ENCODE measurements at places on chromosomes 7 and 10.
A peak's percentile ranks its signal among the peaks of the same experiment; 100 is the strongest.

DNA sequence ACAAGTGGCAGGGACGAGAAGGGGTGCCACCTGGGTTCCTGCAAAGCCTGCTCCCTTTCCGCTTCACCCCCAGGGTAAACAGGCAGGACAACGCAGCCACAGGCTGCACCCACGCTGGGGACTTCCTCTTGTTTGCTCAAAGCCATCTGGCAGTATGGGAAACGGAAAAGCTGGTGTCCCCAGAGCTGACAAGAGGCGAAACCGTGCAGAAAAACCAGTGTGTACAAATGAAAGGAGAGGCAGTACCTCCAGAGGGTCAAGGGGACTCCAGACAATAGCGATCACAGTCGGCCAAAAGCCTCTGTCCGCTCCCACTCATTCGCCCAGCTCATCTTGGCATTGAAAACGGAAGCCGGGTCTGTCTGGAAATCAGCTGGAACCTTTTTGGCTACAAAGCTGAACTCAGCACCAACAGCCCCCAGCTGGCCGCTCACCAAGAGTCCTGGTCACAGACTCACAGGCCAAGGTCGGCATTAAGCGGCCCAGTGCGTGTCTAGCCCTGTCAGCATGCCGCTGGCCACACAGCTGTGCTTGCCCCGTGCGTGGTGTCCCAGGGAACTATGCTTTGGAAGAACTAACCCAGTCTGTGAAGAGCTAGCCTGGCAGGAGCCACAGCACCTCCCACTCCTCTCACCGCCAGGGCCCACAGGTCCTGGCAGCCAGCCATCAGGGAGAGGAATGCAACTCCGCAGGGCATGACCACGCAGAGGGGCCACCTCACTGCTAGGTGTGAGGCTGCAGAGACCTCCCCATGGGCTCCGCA is 10.4 kb downstream of the TNS3 start:
- DNase-seq, result peak; percentile 55

DNA sequence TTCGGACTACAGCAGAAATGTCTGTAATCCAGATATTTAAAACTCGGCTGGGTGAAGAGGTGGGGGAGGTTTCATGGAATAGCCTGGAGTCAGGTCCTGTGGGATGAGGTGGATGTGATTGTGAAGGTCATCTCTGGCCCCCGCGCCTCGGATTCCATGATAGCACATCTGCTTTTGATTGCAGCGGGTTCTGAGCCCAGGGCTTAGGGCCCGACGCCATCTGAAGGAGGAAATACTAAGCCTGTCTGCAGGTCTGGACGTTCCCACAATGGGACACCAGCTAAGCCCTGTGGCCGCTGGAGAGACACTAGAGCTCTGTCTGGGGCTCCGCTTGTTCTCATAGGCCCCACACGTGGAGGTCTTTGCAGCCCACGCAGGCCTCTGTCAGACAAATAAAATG is 328.7 kb downstream of the CXCL12 start:
- DNase-seq, result no peak

- DNase-seq, result no peak
These were observed 375.9 kb downstream of the NEBL start for GRCh38 chr10:20521186-20521585.

GRCh38 chr7:102042016-102042656 is 224.7 kb downstream of the CUX1 start:
- DNase-seq, result no peak

DNA sequence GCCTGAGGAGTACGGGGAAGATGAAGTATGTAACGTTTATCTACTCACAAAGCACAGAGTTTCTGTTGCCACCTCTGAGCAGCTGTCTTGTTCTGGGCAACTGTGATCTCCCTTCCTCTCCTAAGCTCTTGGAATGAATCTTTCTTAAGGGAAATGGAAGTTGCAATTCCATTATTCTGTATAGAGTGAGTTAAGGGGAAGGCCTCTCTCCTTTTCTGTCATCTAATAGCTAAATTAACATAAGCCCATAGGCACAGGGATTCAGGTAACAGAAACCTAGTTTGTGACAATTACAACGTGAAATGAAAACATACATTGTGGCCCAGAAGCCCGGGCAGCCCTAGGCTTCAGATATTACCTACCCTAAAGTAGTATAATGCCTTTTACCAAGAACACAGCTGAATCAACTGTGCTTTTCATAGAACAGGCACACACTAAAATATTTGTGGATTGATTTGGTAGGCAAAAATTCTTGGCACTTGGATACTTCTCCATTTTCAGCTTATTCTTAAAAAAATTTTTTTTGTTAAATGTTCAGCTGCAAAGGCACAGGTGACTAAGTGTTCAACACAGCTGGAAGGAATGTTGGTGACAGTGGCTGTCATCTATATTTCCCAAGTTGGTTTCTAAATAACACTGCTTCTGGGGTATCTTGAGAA is 3.8 kb upstream of the PDCD4 start:
- DNase-seq, result no peak

DNA sequence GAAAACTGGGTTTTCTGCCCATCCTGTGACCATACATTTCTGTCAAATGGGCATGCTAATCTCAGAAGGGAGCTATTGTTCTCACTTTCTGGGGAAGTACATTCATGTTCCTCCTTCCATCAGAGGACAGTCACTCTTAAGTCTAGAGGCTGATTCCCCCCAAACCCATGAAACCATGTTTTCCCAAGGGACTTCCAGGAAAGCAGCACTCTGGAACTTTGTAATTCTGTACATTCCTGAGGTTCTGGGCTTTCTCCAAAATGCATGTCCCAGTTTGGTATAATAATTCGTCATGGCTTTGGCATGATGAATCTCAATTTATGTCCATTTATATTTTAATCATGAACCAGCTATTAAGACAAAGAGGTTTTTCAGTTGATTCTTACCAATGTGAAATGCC is 688.1 kb downstream of the LRMDA start:
- DNase-seq, result no peak

DNA sequence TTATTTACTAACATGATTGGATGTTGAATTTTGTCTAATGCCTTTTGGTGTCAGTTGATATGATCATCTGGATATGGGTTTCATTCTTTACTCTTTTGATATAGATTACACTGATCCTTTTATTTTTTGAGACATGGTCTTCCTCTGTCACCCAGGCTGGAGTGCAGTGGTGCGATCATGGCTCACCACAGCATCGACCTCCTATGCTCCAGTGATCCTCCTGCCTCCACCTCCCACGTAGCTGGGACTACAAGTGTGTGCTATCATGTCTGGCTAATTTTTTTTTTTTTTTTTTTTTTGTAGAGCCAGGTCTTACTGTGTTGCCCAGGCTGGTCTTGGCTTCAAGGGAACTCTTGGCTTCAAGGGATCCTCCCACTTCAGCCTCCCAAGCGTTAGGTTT is 27.1 kb downstream of the BMS1 start:
- DNase-seq, result no peak

Measured in inflammatory macrophage treated with lipopolysaccharide for 1 hour (primary cell).